ENCODE measurements at places on chromosomes 5 and 9. TPM values are rescaled to one million over a fixed set of nuclear protein-coding genes. Genes with fewer than 3 reads are reported as not detected.

DNA sequence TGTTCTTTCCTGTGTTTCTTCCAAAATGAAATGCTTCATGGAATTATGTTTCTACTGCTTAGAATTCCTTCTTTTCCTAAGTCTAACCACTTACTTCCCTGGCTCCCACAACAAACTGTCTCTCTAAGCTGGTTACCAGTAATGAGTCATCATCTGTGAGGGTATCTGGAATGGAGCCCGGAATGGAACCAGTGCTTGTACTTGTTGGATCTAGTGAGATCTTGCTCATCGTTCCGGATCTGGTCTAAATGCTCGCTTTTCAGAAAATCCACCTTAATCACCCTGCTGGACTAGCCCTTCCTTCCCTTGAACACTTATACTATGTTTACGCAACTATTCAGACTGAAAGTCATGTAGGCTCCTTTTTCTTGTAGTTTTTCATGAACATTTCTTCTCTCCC is 184.8 kb downstream of the PBX3 start:
- peak; percentile 18 for DNase-seq

- DNase-seq: no peak
Measured at GRCh38 chr5:153367466-153367865, 123.0 kb upstream of the GRIA1 start.

GRCh38 chr5:59158637-59159391 is 575.9 kb downstream of the RAB3C start:
- DNase-seq: no peak

SOWAHA gene
- 35.2 TPM for total RNA-seq
